ENCODE measurements at places on chromosomes 3 and 15.

DNA sequence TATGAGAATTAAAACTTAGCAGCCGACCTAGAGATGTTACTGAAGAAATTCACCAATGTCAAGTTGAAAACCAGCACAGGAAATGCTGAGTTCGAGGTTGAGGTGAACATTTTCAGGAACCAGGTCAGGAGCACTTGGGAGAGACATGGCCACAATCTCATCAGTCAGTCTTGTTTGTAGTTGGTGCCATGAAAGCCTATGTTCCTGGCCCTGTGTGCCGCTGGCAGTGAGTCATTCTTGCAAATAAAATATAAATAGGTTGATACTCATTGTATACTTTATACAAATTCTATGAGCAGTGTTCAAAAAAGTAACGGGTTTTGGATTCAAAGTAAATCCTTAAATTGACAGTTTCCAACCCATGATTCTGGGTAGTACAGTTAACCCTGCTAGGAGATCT, 1.5 kb upstream of the FSIP1 start:
- DNase-seq = no peak

- no peak for DNase-seq
Measured at GRCh38 chr3:24155276-24155675, 210.2 kb downstream of the NR1D2 start.

DNA sequence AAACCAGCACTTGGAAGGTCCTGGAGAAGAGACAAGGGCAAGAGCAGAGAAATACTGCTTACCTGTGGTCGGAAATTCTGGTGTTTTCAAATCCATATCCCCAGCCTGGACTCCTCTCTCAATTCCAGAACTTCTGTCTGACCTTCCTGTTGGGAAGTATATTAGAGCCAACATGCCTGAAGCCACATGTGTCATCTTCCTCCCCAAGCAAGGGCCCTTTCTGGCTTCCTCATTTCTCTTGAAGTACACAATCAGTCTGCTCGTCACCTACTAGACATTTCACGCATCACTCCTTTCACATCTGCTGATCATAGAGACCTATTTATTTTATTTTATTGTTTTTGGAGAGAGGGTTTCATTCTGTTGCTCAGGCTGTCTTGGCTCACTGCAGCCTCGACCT, 8.4 kb downstream of the PARP14 start:
- DNase-seq = peak; percentile 7

GRCh38 chr3:59438492-59438891, 388.7 kb upstream of the CFAP20DC start:
- no peak for DNase-seq

- DNase-seq = no peak
Measured at GRCh38 chr15:50064673-50065072, 54.4 kb downstream of the ATP8B4 start.

DNA sequence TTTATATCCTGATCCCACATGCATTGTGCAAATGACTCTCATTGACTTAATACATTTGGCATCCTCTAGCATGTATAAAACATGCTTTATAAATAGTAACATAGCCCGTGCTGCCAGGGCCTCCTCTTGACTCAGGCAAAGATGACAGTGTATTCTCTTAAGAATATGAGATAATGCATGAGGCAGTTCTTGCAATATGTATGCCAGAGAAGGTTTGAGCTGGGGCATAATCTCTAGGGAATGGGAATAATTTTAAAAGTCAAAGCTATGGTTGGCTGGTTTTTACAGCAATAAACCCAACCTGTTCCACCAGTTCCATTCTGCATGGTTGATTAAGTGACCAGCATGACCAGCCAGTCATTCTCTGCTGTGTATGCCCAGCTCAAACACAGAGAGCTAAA, 179.0 kb upstream of the PFN2 start:
- no peak for DNase-seq

DNA sequence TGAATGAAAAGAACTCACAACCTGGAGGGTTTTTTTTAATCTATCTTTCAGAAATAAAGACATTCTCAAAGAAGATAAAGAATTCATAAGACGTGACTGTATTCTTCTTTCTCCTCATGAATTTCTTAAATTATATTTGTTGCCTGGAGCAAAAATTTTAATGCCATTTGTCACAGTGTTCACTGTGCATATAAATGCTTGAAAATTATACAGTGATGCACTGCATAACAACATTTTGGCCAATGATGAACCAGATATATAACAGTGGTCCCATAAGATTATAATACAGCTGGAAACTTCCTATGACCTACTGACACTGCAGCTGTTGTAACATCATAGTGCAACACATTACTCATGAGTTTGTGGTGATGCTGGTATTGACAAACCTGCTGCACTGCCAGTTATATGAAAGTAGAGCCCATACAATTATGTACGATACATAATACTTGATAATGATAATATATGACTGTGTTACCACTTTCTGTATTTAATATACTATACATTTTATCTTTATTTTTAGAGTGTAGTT, 67.3 kb downstream of the P2RY1 start:
- DNase-seq = no peak

- DNase-seq = no peak
Measured at GRCh38 chr3:53075743-53076140, 29.9 kb upstream of the SFMBT1 start.

GRCh38 chr3:156140001-156140595, 19.7 kb downstream of the KCNAB1 start:
- DNase-seq = no peak

DNA sequence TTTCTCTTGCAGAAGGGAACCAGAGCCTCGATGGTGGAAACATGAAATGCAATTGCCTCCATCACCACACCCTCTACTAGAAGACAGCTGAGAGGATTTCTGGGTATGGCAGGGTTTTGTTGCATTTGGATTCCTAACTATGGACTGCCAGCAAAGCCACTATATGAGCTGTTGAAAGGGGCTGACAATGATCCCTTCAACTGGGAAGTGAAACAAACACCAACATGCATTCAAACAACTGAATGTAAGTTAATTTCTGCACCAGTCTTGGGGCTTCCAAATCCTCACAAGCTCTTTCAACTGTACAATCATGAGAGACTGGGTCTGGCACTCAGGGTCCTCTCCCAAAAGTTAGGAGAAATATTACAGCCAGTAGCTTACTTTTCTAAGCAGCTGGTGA, 116.7 kb upstream of the PLCL2 start:
- DNase-seq = no peak

- no peak for DNase-seq
Measured at GRCh38 chr3:100072326-100073048, 41.8 kb downstream of the FILIP1L start.

- no peak for DNase-seq
Measured at GRCh38 chr15:85307687-85308045, 72.7 kb upstream of the AKAP13 start.

Measured in dermis microvascular lymphatic vessel endothelial cell (primary cell).